ENCODE measurements at places on chromosomes 3 and 15.

DNA sequence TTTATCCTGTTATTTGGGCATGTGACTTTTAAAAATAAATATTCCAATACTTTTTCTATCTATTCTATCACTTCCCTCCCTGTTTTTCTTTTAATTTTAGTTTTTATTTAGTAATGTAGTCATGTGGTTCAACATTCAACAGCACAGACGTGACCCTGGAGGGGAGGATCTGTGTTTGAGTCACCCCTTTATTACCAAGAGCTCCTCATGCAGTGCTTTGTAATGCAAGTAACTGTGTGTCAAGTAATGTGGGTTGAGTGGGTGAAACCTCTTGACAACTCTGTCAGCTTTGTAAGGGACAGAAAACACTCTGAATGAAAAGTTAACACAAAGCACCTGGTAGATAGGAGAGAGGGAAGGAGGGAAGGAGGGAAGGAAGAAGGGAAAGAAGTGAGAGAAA, 89.7 kb upstream of the FGF12 start:
- no peak for DNase-seq

DNA sequence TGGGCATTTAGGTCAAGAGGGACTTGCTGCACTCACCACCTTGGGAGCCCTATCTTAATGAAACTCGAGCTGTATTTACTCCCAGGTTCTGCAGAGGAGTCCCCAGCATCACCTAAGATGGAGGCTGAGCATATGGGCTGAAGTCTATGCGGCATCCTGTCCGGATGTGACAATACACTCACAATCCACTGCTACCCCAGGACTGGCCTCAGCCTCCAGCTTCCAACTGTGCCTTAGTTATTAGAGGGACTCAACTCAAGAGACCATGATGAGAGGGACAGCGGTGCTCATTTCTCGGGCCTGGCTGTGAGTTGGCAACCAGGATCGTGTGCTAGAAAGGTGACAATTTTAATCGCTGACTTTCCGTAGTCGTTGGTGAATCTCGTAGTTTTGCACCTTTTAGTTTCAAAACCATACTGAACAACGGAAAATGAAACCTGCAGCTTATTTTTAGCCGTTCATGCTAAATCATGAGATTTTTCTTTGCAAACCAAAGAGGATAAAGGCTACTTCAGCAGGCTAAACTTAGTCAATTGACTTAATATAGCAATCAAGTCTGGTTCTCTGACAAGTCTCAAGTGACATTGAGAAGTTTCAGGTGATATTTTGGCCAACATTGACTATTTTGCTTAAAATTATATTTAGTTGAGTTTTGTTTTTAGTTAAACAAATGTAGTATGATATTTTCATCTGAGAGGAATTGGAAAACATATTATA, 11.1 kb downstream of the ZBTB38 start:
- DNase-seq: no peak

GRCh38 chr3:131549340-131549739, 46.6 kb upstream of the MRPL3 start:
- no peak for DNase-seq

GRCh38 chr3:120506828-120507774, 56.3 kb upstream of the FSTL1 start:
- DNase-seq: no peak

DNA sequence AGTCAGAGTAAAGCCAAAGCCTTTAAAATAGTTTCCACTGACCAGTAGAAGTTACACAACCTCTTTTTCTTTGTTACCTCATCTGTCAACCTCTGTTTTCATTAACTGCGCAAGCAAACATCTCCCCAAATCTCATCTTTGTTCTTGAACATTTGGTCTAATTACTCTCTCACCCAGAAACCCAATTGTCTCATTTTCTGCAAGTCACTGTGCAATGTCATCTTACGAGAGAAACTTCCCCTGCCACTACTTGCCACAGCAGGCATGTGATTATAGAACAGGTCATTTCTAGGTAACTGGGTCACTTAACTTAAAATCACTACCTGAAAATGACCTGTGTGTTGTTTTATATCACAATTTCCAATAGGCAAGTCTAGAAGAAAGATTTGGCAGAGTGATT, 159.4 kb downstream of the SI start:
- no peak for DNase-seq

DNA sequence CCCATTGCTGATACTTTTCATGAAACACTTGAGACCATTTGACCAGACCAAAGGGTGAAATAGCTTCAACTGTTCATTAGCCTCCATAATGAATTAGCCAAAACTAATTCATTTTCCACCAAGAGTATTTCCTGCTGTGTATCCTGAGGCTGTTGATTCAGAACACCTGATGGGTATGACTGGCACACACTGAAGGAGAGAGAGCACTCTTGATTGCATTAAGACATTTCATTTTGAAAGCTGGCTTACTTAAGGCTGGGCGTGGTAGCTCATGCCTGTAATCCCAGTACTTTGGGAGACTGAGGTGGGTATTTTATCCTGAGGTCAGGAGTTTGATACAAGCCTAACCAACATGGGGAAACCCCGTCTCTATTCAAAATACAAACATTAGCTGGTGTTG, 175.6 kb downstream of the AGBL1 start:
- no peak for DNase-seq

Measured in NCI-H345 (cell line).